Activated CD8-positive, alpha-beta T cell treated with anti-CD3 and anti-CD28 coated beads, Interleukin-2, amount 10 ng/mL, durations not matched to agents 7 days and 5 days (primary cell): ENCODE measurements at places on chromosomes 2 and 18. TPM values are rescaled to one million over a fixed set of nuclear protein-coding genes. Genes with fewer than 3 reads are reported as not detected.

DNA sequence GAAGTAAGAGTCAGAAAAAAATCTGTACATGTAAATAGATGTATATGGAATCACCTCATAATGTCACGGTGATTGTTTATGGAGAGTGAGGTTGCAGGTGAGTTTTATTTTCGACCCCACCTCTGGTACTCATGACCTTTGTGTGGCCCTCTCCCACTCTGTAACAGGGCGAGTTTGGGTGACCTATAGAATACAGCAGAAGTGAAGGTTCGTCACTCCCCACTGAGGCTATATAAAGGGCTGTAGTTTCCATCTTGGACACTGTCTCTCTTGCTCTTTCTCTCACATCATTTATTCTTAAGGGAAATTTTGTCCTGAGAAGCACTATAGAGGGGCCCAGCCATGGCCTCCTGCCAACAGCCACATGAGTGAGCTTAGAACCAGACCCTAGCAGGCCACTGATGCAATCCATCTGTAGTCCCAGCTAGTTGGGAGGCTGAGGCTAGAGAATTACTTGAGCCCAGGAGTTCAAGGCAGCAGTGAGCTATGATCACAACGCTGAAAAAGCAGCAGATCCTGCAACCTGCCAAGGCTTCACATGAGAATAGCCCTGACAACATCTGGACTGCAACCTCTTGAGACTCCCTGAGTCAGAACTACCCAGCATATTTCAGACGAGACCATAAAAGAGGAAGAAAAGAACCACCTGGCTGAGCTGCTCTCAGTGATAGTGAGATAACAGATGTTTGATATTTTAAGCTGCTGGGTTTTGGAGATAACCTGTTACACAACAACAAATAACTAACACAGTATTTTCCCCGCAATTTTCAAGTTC lies 74.3 kb upstream of the SLC1A4 start:
- no peak for DNase-seq

DNA sequence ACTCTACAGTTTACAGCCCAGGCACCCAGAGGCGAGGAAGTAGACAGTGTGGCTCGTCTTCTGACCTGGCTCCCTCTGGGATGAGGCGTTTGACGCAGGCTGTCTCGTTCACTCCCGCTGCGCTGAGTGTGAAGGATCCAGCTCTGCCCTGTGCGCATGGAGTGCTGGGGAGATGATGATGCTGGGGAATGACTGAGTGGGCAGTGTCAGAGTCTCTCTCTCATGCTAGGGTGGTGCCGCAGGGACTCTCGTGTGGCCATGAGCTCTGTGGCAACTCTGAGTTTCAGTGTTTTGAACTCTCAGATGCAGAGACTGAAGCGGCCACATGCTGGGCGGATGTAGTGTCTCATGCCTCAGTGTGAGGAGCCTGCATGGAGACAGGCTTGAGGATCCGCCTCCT lies 118.4 kb upstream of the TPO start:
- no peak for DNase-seq

GRCh38 chr2:171958475-171958874 lies 36.2 kb downstream of the HAT1 start:
- no peak for DNase-seq

RAB17 gene
- total RNA-seq, result 0.16 TPM

- DNase-seq, result no peak
Observed at GRCh38 chr18:31252522-31252921, 65.4 kb upstream of the DSG1 start.

KIF5C gene
- 4.4 TPM for total RNA-seq

STAMBP gene
- 34.9 TPM for total RNA-seq

DNA sequence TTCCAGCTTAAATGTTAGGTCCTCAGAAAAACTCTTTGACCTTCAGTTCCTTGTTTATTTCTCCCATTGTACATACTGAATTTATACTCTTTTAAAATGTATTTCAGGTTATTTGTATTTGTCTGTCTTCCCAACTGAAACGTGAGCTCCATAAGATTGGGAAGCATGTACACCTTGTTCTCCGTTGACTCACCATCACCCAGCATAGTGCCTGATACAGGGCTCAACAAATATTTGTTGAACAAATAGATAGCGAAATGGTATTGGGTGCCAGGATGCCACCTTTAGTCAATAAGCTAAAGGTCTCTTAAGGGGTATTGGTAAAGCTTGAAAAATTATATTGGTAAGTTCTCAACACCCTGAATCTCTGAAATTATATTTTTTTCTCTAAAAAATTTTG lies 1841.3 kb upstream of the CELF4 start:
- no peak for DNase-seq

- no peak for DNase-seq
Observed at GRCh38 chr18:55137602-55138001, 178.3 kb upstream of the CCDC68 start.

SKOR2 gene
- not detected for total RNA-seq

DOCK10 gene
- 343 TPM for total RNA-seq

GRCh38 chr2:41827354-41827971 lies 220.4 kb upstream of the PKDCC start:
- DNase-seq, result no peak

DNA sequence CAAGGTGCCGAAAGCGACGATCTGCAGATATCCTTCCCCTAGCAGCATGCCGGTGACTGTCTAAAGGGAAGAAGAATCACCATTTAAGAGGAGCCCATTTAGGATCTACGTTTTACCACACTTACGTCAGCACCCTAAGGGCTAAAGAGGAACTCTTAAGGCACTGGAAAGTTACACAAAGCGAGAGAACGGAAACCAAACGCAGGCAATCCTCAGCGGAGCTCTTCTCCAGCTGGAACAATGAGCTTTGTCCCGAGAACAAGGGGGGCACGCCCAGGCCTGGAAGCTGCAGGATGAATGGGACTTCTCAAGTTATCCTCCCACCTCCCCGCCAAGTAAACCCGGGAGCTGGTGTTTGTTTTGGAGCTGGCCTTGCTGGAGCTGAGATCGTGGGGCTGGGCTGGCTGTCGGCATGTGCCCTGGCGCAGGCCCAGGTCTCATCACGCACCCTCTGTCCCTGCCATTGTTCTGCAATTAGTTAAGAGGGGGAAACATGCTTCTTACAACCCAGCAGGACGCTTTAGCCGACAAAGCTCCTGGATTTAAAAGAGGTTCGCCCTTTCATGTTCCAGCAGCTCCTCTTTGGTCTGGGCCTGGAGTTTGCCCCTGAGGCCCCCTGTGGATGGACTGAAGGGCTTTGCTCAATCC lies 36.4 kb downstream of the PXDN start:
- no peak for DNase-seq

HNMT gene
- not detected for total RNA-seq

GRCh38 chr2:119523952-119524694 lies at the start of gene SCTR:
TSS of gene SCTR (minus strand) at chr2:119524483. CDS start at chr2:119524226, 257 bp downstream.
- DNase-seq, result no peak

SLC38A11 gene
- not detected for total RNA-seq

DNA sequence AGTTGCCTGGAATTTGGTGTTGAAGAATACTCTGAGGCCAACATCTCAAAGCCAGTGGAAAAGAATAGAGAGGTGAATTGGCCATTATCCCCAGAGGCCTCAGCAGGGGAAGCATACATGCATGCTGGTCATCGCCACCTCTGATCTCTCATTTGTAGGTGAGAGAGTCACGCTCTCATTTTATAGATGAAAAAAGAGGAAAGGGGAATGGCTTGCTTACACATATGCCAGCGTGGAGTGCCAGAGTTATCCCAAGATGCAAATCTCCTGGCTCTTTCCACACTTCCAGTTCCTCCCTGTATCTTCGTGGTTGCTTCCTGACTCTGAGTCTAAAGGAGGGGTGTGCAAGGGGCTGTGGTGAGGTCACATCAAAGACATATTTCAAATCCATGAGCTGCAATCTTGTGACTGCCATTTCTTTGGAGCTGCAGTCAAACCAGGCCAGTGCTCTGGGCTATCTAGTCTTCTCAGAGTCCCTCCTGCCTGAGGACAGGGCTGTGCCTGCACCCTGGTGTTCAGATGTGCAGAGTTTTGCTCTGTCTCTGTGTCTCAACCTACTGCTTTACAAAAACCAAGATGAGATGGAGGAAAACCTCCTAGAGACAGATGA lies 324.7 kb downstream of the MYCN start:
- DNase-seq, result no peak
